Effector memory CD4-positive, alpha-beta T cell (primary cell): ENCODE measurements at places on chromosomes 5 and 9.
A peak's percentile ranks its signal among the peaks of the same experiment; 100 is the strongest.

DNA sequence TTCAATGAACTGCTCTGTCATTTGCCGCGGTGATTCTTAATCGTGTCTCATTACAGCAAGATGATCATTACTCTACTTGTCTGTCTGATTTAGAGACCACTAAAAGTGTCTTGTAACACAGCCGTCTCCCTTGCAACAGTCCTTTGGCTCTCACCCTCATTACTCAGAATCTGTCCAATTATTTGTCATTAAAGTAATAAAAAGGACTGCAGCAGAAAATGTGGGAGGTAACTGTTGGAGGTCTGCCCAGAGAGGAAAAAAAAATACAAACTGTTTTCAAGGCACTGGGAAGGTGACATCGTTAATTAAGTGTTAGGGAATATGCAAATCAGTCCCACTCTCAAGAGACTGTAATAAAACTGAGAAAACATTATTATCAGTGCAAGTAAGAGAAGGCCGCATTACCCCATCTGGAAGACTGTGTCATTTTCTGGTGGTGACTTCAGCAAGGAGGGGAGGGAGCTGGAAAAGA lies 281.0 kb downstream of the RASEF start:
- H3K4me3 ChIP-seq, result no peak overlapping the region
- H3K36me3 ChIP-seq, result no peaks in the 10 kb centered on the region
- no peaks in the 10 kb centered on the region for H3K27me3 ChIP-seq
- no peak overlapping the region for H3K27ac ChIP-seq
- H3K4me1 ChIP-seq, result no peaks in the 10 kb centered on the region

DNA sequence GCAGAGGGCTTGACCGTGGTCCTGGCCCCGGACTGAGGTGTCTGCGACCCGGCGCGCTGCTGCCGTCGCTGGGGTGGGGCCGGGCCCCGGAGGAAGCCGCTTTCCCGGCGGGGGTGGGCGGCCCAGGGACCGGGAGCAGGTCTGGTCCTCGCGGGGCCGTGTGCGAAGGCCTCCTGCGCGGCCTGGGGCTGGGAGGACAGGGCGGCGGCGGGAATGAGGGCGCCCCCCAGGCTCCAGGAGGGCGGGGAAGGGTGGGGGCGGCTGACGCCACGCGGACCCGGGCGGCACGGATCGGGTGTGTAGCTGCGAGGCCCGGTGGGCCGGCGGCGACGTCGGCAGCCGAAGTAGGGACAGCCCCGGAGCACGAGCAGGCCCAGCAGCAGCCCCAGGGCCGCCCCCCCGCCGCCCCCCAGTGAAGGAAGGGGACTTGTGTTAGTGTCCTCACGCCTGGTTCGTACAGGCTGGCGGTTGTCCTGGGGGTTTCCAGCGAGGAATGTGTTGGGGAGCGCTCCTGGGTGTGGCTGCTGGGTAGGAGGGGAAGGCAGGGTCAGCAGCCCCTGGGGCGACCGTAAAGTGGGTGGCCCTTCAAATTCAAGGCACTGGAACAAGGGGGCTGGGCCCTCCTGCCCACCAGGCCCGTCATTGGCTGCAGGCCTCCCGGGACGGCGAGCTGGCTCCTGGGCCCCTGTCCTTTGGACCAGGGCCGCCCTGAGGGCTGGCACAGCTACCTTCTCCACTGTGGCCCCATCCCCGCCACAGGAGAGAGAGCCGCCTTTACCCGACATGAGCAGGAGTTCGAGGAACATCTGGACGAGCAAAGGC lies 597 bp upstream of the TMEM250 start:
- no peaks in the 10 kb centered on the region for H3K27me3 ChIP-seq
- peak overlapping the region; percentile 72 for H3K4me3 ChIP-seq
- DNase-seq, result peak; percentile 30

DNA sequence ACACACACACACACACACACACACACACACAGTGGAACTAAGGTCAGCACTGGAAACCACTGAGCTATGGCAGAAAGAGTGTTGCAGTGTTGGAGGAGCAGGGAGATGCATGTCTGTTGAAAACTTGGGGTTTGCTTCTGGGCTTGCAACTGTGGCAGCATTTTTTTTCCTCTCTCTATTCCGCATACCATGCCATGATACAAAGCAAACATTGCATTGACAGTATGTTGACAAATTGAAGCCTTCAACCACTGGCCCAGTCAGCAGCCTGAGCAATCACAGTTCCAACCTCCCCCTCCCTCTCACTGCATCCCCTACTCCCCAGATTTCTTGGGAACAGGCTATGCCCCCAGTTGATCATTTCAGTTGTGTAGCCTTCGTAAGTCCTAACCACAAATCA lies 478.1 kb upstream of the WWC1 start:
- H3K27me3 ChIP-seq, result no peaks in the 10 kb centered on the region
- H3K27ac ChIP-seq, result no peak overlapping the region
- no peak overlapping the region for H3K4me3 ChIP-seq
- no peaks in the 10 kb centered on the region for H3K4me1 ChIP-seq

DNA sequence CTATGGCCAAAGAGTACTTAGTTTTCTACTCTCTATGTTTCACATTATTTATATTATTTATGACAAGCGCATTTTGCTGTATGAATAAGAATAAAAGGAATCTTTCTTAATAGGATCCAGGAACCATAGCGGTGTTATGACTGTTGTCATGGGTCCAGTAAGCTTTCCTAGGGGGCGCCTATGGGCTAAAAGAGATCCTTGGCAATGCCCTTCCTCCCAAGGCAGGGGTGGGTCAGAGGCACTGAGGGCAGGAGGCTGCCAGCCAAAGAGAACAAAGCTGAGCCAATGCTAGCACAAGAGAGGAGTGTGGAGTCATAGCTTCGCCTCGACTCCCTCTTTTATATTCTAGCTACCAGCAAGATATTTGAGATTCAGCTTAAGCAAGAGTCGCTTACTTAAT lies 98.4 kb upstream of the GNAQ start:
- H3K4me1 ChIP-seq, result no peaks in the 10 kb centered on the region
- no peak for DNase-seq
- H3K27me3 ChIP-seq, result no peaks in the 10 kb centered on the region

DNA sequence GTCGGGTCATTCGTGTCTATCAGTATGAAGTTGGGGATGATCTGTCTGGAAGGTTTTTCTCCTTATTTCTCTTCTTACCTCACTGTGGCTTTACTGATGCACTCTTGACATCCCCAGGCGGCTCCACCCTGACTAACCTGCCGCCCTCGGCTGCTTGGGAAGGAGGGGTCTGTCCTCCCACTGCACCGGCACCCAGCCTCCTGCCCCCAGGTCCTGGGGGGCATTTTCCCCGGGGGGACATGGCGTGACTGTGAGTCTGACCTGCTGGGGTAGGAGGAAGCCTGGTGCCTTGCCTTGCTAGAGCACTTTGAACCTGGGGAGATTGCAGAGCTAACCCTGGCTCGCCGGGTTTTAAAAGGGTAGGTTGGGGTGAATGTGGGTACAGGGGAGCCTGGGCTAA lies 27.5 kb downstream of the DYNC2I2 start:
- no peaks in the 10 kb centered on the region for H3K27me3 ChIP-seq
- no peak for DNase-seq
- no peak overlapping the region for H3K27ac ChIP-seq
- H3K4me3 ChIP-seq, result no peak overlapping the region
- H3K4me1 ChIP-seq, result no peaks in the 10 kb centered on the region

DNA sequence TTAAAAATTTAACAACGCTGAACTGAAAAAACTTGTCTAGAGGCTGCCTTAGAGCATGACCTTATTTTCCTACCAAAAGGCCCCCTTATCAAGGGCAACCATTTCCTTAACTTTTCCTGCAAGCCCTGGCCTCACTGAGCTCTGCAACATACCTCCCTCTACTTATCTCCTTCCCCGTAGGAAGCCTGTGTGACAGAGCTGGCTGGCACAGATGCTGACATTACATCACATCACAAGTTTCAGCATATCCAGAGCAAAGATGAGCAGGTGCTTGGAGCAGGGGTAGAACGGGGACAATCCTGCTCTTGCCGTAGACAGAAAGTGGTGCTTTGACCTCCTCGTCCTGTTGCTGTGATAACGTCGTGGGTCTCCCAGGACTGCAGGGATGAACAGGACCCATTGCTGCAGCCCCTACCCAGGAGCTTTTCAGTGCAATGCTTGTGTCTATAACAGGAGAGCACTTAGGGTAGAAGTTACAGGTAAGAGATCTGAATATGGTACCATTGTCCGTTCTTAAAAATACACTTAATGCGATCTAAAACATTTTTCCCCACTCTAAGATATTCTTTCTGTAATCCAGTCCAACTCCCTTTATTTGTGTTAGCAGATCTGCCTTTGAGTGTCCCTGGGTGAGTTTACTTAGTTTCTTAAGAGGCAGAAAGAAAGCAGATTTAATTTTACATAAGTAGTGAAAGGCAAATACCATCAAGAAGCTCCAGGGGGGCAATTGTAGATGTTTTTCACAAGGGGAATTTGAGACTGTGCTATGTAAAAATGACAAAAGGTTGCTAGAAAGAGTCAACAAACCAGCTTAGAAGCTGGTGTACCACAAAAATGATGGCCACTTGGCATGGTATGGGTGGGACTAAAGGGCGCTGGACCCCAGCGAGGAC lies 101.9 kb upstream of the EFNA5 start:
- no peaks in the 10 kb centered on the region for H3K4me1 ChIP-seq
- no peak overlapping the region for H3K4me3 ChIP-seq
- no peaks in the 10 kb centered on the region for H3K36me3 ChIP-seq
- no peak overlapping the region for H3K27ac ChIP-seq
- no peak for DNase-seq

- H3K27ac ChIP-seq, result no peak overlapping the region
- H3K36me3 ChIP-seq, result no peaks in the 10 kb centered on the region
- no peak overlapping the region for H3K4me3 ChIP-seq
These were observed 68.9 kb downstream of the COL27A1 start for GRCh38 chr9:114224247-114224610.

GRCh38 chr9:93897075-93897970 lies 57.8 kb downstream of the BARX1 start:
- no peak overlapping the region for H3K4me3 ChIP-seq
- H3K27me3 ChIP-seq, result no peaks in the 10 kb centered on the region
- H3K27ac ChIP-seq, result no peak overlapping the region
- H3K4me1 ChIP-seq, result peaks cover 15% of the 10 kb centered on the region
- DNase-seq, result no peak

DNA sequence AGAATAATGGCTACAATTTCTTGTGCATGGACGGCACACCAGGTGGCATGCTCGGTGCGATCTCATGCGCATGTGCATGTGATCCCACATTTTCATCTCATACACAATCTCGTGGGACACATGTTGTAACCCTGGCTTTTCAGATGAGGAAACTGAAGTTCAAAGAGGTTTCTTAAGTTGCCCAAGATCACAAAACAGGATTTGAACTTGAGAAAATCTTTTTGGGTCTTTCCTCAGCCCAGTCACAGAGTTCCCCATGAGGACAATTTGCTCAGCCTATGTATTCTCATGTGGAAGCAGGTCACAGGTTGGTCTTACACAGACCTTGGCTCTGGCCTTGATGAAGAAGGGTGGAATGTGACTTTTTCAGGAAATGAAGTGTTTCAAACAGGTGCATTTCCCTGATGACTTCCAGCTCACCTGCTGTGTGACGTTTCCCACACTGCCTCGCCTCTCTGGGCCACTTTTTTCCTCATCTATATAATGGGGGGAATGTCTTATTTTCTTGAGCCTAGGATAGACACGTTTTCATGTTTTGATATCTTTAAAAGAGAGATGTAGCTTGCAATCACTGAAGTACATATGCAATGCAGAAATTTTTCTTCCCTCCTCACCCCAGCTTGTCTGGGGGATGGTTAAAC lies 7.1 kb upstream of the ORM1 start:
- no peak overlapping the region for H3K4me3 ChIP-seq
- no peak overlapping the region for H3K27ac ChIP-seq
- no peaks in the 10 kb centered on the region for H3K36me3 ChIP-seq
- DNase-seq, result no peak
- peaks cover 2% of the 10 kb centered on the region for H3K27me3 ChIP-seq
- no peaks in the 10 kb centered on the region for H3K4me1 ChIP-seq

GRCh38 chr5:136984772-136985446 lies 514.2 kb downstream of the SPOCK1 start:
- no peak overlapping the region for H3K4me3 ChIP-seq
- no peak for DNase-seq
- H3K27ac ChIP-seq, result no peak overlapping the region
- H3K27me3 ChIP-seq, result no peaks in the 10 kb centered on the region
- H3K36me3 ChIP-seq, result no peaks in the 10 kb centered on the region
- H3K4me1 ChIP-seq, result no peaks in the 10 kb centered on the region

DNA sequence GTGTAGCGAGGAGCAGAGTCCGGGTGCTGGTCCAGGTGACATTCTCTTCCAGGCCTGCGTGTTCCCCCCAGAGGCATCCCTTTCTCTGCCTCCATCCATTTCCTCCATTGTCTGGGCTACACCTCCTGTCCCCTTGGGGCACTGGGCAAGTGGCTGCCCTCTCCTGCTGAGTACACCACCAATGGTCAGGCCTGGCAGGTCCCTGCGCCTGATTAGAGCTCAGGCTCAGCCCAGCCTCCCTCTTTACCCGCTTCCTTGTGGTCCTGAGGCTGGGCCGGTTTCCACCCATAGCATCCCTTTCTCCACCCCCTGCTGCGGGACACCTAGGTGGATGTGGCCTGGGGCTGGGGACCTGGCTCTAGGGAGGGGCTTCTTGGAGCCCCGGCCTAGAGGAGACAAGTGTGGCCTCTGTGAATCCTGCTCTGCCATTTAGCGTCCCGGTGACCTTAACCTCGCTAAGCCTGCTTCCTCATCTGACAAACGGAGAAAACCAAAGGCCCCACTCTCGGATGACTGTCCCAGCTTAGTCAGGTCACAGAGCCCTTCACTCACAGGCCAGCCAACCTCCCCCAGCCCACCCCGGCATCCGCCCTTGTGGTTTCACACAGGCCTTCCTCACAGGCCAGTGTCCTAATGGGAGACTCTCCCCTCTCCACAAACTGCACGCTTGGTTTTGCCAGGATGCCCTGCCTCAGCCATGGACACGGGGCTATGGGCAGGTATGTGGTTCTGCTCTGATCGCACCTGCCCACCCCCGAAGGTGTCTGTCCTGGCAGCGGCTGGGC lies 12.9 kb downstream of the DOLPP1 start:
- no peaks in the 10 kb centered on the region for H3K27me3 ChIP-seq
- peaks cover 18% of the 10 kb centered on the region for H3K36me3 ChIP-seq
- no peak overlapping the region for H3K4me3 ChIP-seq
- H3K27ac ChIP-seq, result no peak overlapping the region

DNA sequence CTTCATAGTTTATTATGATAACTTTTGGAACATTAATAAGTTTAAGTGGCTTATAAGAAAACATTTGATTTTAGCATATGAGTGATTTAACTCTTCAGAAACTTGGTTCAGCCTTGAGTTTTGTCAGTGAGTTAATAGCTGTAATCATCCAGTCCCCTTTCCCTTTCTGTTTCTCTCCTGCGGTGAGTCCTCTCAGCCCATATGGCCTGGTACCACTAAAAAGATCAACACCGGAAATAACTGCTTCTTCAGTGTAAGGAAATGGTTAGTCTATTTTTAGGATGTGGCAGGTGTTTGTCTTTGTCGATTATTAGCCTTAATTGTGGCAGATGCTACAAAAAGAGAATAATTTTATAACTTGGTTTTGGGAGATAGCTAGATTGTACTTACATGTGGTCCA lies 120.2 kb upstream of the GRHPR start:
- no peak for DNase-seq
- H3K27me3 ChIP-seq, result no peaks in the 10 kb centered on the region
- H3K4me3 ChIP-seq, result peak overlapping the region; percentile 10
- peaks cover 9% of the 10 kb centered on the region for H3K36me3 ChIP-seq
- H3K4me1 ChIP-seq, result peaks cover 15% of the 10 kb centered on the region
- H3K27ac ChIP-seq, result no peak overlapping the region
